ENCODE measurements at places on chromosomes 2 and 18. TPM values are rescaled to one million over a fixed set of nuclear protein-coding genes. Genes with fewer than 3 reads are reported as not detected.

RTP5 gene
- total RNA-seq = not detected

OTOF gene
- total RNA-seq = not detected

SOX11 gene
- total RNA-seq = 2.1 TPM

ERMN gene
- total RNA-seq = not detected

HOXD13 gene
- not detected for total RNA-seq

Measured in pericardium fibroblast (primary cell).